ENCODE measurements at places on chromosomes 6 and 20.
A peak's percentile ranks its signal among the peaks of the same experiment; 100 is the strongest.

DNA sequence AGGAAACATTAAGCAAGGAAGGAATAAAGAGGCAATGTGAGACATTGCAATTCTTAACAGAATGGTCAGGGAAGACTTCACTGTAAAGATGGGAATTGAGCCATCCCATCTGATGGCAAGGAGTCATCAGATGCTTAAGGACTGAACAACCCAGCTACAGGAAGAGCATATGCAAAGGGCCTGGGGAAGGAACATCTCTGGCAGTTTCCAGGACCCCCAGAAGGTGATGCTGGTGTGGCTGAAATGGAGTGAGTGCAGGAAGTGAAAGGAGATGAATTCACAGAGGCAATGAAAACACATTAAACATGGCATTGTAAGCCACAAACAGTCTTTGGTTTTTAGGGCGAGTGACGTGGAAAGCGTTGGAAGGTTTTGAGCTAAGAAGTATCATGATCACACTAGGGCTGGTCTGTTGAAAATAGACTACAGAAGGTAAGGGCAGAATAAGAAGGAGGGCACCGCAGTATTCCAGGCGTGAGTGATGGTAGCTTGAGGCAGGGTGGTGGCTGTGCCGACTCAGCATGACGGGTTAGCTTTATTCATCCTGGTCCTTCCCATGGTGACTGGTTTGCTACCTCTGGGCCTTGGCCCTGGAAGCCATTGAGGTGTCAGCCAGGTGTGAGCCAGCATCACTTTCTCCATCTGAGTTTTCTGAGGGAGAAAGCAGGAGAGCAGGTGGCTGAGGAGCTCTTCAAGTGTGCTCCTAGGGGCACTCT lies 6.8 kb downstream of the BTN2A1 start:
- no peak for DNase-seq

- DNase-seq: no peak
Measured at GRCh38 chr20:52971498-52972189, 514 bp upstream of the TSHZ2 start.

DNA sequence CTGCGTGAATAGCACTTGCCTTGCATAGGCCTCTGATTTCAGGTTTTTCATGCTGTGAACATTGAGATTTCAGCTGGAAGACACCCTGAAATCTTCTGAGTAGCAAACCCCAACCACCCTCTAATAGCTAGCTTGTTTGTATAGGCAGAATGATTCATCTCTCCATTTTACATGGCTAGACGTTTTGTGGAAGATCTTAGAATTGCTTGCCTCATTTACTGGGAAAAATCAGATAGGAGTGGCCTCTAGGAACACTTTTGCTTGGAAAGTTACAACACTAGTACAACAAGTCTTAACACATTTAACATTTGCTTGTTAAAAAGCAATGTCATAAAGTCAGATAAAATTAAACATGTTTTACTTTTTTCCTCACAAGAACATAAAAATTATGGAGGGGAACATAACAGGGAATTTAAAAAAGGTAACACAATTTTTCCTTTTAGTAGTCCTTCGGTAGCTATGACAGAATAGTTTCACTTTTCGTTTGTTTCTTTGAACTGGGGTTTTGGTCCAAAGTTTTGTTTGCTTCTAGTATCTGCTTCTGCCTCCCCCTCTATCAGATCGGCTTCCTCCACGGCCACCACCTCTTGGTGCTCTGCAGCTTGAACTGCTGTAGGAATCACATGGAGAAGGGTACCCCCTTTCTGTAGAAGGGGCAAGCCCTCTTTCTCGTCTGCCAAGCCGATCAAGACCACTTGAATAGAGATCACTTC lies 102.2 kb upstream of the PTCHD4 start:
- DNase-seq: no peak

DNA sequence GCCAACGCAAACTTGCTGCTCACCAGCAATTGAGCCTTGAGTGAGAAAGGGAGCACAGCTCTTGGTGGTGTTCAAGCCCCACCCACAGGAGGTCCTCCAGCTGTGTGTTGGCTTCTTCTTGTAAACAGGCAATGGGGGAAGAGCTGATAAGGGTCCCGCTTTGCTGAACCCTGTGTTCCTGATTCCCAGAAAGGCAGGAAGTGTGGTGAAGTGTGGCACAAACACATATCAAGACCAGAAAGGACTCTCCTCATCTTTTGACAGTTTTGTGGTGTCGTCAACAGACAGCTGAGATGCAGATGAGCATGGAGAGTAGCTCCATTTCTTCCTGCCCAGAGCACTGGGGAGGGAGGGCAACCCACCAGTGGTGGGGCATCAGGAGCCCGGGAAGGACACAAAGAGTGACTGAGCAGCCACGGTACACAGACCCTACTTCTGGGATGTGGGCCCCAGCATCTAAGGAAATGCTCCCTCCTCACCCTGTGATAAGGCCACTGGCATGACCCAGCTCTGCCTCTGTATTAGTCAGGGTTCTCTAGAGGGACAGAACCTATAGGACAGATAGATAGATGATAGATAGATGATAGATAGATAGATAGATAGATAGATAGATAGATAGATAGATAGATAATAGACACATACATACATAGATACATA lies 188.9 kb upstream of the TAB2 start:
- DNase-seq: no peak

GRCh38 chr6:84979541-84979940 lies 215.1 kb upstream of the TBX18 start:
- peak; percentile 23 for DNase-seq

DNA sequence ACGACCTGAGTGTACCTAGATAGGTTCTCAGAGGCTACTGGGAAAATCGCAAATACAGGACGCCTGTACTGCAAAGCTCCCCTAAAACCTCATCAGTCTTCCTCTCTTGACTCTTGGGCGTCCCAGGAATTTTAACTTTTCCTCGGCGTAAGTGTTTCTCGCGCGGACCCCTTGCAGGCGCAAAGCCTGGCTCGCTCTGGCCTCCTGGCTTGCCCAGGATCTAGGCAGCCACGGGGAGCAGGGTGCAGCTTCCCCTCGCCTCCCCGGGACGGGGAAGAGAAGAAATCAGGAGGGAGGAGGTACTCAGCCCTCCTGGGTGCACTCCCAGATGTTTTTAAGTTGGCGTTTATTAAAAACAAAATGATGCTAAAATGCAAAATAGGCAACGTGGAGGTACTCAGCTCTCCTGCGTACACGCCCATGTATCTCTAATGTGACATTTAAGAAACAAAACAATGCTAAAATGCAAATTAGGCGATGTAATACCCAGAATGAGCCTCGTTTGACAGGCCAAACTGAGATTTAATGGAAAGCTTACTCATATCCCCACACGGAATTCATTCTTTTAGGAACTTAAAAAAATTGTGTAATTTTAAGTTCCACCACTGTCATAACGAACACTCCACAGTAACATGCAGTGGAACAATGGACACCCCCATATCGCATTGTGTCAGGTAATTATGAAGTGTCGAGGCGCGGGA lies 1.6 kb upstream of the SOBP start:
- DNase-seq: peak; percentile 17

DNA sequence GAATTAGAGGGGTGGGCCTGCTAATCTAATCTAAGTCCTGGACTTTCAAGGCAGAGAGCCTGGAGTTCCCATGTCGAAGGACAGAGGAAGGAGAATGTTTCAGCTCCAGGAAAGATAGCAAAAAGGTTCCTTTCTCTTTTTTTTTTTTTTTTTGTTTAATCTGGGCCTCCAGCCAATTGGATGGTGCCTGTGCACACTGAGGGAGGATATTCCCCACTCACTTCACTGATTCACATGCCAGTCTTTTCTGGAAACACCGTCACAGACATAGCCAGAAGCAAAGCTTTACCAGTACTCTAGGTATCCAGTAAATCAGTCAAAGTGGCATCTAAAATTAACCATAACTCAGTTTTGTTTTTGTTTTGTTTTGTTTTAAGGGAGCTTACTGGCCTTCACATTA lies 721.1 kb downstream of the TENT5A start:
- DNase-seq: peak; percentile 11

GRCh38 chr20:10551732-10552724 lies 116.9 kb downstream of the SLX4IP start:
- no peak for DNase-seq

DNA sequence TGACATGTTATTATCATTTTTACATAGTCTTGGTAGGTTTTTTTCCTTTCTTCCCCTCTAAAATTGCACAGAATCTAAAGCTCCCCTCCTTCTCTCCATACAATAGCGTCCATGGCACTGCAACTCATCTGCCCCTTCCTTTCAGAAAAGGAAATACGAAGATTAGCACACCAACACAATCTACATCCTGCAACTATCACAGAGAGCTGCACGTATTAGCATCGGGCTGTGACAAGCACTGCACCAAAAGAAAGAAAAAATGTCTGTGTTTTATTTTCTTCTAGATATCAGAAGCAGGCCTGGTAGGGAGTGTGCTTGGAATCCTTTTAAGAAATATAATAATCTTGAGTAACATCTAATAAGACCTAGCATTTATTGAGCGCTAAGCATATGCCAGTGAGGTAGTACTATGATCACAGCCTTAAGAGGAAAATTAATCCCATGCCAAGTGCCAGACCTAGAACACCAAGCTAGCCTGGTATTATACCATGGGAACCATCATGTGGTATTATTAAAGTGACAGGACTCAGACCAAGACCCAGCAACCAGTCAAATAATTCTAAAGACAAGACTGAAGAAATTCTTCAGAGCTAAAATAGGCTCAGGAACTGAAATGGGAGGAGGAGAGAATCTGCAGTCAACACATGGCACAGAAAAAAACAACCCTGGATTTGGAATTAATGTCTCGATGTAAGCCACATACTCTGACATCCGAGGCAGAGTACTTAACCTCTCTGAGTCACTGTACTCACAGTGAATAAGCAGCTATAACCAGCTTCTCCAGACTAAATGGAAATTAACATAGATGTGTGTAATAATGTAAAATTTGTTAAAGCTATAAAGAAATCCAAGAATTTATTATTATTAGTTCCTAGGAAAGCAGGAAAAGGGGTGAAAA lies 124.3 kb downstream of the IPCEF1 start:
- no peak for DNase-seq

- no peak for DNase-seq
Measured at GRCh38 chr6:84348801-84349200, 121.4 kb upstream of the CEP162 start.

DNA sequence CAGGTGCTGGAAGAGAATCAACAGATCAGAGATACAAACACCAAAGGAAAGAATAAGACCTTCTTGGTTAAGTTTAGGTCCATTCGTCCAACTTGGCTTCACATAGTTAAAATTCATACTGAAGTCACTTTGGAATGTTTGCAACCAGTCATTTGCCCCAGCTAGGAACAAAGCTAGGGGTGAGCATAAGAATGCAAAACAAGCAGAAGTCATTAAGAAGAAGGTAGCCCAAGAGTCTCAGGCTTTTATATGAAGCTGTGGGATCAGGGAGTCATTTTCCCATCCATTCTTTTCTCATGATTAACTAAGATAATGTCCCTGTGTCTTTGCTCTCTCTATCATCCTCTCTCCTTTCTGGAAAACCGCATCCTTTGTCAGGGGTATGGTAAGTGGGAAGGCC lies 51.5 kb upstream of the TMEM170B start:
- no peak for DNase-seq

DNA sequence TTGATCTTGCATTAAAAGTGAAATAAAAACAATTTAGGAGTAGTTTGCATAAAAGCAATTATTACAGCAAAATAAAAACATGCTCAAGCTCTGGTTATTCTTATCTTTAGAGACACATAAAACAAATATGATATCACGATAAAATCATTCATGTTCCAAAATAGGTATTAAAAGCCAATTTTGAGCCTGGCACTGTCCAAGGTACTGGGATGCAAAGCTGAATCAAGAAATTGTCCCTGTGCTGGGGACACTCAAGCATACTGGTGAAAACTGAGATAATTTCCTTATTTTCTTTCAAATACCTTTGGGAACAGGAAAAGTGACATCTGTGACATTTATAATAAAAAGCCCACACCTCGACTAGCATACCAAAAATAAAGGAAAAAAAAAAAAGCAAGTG lies 931 bp upstream of the MTCL3 start:
- DNase-seq: peak; percentile 20

- peak; percentile 78 for DNase-seq
Measured at GRCh38 chr6:14804785-14805210, 441.1 kb upstream of the JARID2 start.

DNA sequence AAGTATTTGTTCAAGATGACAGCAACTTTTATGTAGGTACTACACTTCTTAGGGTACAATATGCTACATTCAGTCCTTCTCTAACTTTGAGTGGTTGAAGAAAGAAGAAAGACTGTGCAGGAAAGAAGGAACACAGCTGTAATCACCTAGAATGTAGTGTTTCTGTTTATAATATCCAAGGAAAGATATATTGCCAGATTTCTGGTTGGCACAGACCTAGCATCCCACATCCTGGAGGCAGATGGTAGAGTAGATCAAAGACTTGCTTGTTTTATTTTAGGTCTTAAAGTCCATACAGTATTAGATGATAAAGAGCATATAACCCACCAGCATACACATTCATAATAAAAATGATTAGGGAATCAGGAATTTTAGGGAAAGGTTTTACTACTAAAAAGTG lies 13.3 kb upstream of the FABP7 start:
- DNase-seq: no peak

DNA sequence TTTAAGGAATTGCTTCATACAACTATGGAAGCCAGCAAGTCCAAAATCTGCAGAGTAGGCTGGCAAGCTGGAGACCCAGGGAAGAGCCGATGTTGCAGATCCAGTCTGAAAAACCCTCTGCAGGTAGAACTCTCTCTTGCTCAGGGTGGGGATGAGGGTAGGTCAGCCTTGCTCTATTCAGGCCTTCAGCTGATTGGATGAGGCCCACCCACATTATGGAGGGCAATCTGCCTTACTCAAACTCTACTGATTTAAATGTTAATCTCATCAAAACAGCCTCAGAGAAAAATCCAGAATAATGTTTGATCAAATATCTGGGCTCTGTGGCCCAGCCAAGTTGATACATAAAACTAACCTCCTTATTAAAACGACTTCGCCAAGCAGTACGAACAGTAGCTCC lies 29.7 kb upstream of the RNF24 start:
- DNase-seq: no peak

GRCh38 chr20:13298692-13299373 lies 77.8 kb downstream of the ISM1 start:
- DNase-seq: no peak

- peak; percentile 36 for DNase-seq
Measured at GRCh38 chr6:112016320-112016719, 37.6 kb upstream of the CCN6 start.

GRCh38 chr20:50220093-50220893 lies 29.7 kb downstream of the CEBPB start:
- no peak for DNase-seq

DNA sequence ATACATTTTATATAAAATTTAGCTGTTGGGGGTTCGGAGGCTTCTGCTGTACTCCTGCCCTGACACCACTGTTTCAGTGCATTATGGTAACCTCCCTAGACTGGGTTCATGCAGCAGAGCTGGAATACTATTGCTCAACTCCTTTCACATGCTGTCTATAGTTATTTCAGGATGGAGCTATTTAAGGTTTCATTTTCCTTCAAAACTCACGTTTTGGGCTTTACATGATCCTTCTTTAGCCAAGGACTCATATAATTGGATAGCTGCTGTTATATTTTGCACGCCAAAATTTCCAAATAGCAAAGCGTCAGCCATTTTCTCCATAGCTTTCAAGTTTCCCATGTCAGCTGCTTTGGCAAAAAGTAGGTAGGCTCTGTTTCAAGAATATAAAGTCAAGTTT lies 76.8 kb downstream of the SEL1L2 start:
- DNase-seq: peak; percentile 33

GRCh38 chr6:40844246-40844645 lies 194.8 kb downstream of the UNC5CL start:
- DNase-seq: no peak

Measured in GM03348 (cell line).